ENCODE measurements at places on chromosomes 6 and 20. TPM values are rescaled to one million over a fixed set of nuclear protein-coding genes. Genes with fewer than 3 reads are reported as not detected.

The PDYN gene
- not detected for total RNA-seq

The KCNK16 gene
- not detected for total RNA-seq

The AKAP12 gene
- 0.06 TPM for total RNA-seq

The COX4I2 gene
- not detected for total RNA-seq

The PNLDC1 gene
- 0.96 TPM for total RNA-seq
